ENCODE measurements at places on chromosomes 13 and 19.

DNA sequence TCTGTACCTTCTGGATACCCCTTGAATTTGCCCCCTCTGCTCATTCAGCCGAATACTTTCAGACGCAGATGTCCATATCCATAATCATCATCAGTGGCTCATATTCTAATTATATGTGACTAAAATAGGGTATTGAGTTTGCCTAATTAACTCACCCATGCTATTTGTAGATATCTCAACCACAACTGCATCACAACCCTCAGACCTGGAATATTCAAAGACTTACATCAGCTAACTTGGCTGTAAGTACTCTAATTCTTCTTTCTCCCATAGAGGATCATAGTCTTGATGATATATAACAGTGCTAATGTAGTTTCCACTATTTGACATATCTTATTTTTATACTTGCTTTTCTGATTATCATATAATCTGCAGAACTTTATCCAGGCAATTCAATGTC is 35.8 kb downstream of the RXFP2 start:
- no peak for DNase-seq

DNA sequence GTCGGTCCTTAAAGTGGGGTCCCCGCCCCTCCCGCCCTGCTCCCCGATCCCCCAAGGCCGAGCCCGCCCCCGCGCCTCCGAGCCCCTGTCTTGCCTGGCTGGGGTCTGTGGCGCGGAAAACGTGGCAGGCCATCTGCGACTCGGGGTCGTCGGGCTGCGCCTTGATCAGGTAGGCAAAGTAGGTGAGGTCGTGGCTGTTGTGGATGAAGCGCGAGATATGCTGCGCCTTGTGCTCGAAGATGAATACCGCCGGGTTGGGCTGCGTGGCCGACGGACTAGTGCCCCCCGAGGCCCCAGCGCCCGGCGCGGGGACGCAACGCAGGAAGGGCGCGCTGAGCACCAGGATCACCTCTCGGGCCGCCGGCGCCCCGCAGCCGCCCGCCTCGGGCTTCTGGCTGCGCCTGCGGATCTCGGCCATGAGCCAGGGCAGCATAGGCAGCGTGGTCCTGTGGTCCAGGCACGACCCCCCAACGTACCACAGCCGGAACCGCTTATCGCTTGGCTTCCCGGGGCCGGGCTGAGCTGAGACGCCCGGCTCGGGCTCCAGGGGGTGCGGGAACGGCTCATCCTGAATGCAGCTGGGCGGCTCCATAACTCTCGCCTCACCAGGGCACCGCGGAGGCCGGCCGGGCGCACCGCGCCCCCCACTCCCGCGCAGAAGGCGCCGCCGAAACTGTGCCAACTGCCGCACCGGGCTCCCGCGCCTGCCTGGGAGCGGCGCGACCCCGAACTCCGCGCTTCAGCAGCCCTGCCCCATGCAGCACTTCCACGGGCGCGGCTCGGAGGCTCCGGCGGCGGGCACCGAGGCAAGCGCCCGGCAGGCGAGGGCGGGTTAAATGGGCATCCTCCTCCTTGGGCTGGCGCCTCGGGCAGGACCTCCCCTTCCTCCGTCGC is 546 bp downstream of the TBC1D4 start:
- DNase-seq: no peak

DNA sequence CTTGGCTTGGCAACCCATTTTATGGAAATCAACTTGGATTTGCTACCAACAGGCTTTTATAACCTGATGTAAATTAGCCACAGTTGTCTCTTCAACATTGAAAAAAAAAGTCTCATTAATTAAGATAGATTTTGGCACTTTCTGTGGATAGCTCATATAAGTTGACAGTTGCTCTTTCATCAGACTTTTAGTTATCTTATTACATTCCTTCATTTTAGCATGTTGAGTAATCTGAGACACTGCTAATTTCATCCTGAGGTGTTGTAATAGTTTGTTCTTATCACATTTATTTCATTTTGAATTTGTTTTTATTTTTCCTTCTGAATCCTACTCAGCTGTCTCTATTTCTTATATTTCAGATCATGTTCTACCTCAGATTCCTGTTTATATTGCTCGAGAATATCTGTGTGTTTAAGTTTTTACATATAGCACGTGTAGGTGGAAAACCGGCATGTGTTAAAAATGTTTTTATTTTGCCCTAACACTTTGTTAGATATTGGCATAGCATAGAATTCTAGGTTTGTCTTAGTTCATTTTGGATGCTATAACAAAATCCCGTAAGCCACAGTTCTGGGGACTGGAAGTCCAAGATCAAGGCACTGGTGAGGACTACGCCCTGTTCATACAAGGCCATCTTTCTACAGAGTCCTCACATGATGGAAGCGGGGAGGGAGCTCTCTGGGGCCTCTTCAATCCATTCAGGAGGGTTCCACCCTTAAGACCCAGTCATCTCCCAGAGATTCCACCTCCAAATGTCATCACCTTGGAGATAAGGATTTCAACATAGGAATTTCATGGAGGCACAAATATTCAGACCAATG is 239.4 kb downstream of the COL4A1 start:
- no peak for DNase-seq

DNA sequence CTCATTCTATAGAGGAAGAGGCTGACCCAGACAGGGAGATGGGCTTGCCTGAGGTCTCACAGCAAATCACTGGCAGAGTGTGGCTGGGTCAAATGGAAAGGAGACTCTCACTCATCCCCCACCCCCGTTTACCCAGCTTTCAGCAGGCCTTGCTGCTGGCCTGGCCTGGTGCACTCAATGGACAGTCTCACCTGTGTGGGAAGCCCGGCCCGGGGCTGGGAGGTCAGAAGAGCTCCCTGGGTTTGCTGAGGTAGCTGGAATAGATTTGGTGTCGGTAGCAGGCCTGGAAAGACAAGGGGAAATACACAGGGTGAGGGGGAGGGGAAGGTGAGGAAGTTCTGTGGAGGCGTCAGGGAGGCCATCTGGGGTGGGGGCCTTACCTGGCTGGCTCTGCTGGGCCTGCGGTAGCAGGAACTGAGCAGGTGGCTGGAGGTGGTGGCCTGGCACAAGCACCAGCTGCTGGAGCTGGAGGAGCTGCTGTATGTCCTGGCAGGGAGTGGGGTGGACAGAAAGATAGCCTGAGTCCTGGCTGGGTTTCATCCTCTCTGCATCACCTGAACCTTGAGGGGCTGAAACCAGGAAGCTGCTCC is 23.5 kb downstream of the ZNF574 start:
- no peak for DNase-seq

GRCh38 chr19:756236-756635 is 5.3 kb downstream of the MISP start:
- peak; percentile 52 for DNase-seq

DNA sequence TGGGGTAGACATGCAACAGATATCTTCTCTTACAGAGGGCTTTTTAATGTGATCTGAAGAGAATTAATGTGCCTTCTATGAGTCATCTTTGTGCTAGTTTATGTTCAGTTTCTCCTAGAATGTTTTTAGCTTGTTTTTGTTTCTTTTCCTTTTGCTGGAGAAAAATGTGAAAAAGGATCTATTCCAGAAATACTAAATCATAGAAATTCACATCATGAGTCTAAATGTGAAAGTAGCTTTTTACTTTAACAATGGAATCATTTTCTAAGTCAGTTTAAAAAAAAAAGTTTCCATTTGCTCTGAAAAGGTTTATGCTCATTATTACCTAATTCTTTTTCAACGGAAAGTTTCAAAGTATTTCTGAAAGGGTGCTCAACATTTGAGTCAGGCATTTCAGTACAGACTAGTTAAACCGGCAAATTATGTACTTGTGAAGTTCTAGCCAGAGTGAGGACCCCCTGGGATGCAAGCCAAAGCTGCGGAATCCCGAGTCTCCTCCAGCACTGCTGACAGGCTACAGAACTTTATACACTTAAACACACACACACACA is 72.9 kb downstream of the SPATA13 start:
- DNase-seq: peak; percentile 24

All from HFFc6 (cell line).